Psoas muscle (tissue), 8 donors: ENCODE measurements at places on chromosomes 7 and 10. TPM values are rescaled to one million over a fixed set of nuclear protein-coding genes. Genes with fewer than 3 reads are reported as not detected.

DNA sequence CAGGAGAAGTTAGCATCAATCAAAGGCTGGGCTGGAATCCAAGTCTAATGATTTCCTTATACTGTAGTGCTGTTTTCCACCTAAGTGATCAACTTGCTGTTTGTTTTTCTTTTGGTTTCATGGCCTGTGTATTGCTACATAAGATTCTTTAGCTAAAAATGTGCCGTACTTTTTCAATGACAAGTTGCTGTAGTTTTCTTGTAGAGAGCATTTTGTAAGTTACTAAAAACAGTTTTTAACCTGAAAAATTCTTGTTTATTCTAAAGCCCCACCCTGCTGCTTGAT is 1.3 kb downstream of the HELLS start:
- no peaks in the 10 kb centered on the region for H3K36me3 ChIP-seq
- DNase-seq, result no peak
- no peak overlapping the region for H3K27ac ChIP-seq
- no peaks in the 10 kb centered on the region for H3K27me3 ChIP-seq
- H3K4me3 ChIP-seq, result no peak overlapping the region
- peaks cover 6% of the 10 kb centered on the region for H3K4me1 ChIP-seq

DNA sequence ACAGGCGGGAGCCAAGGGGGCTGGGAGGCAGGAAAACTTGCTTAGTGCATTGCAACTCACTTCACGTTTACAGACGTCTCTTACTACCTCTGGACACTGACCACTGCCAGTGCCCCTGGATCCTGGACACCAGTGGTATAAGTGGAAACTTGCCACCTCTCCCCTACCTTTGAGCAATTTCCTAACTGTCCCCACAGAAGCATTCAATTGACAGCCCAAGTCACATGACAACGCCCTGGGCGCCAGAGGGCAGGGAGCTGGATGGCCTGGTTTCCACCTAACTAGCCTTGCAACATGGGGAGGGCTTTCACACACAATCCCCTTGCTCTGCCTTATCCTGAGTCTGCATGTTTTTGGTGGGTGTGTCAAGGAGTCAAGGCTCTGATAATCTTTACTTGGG is 113.8 kb downstream of the DYNC2I1 start:
- DNase-seq, result no peak
- no peaks in the 10 kb centered on the region for H3K36me3 ChIP-seq
- H3K4me1 ChIP-seq, result no peaks in the 10 kb centered on the region
- H3K4me3 ChIP-seq, result no peak overlapping the region

DNA sequence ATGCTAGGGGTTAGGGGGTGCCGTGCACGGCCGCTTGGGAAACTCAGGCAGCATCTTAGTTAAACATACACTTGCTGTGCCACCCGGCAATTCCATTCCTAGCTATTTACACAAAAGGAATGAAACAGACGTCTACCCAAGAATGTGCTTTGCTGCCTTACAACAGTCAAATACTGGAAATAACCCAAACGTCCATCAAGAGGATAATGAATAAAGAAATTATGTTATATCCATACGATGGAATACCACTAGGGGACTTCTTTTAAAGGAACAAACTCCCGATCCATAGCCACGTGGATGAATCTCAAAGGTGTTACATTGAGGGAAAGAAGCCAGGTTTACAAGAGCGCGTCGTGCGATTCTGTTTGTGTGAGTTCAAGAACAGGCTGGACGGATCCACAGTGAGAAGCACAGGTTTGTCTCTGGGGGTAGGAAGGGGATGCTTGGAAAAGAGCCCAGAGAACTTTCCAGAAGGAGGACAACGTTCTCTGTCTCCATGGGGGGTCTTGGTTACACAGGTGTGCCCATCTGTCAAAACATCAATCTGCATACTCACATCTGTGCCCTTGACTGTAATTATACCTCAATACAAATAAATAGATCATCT is 41.8 kb downstream of the STK32C start:
- no peak overlapping the region for H3K4me3 ChIP-seq
- H3K36me3 ChIP-seq, result no peaks in the 10 kb centered on the region
- no peak for DNase-seq

Gene OPALIN
- total RNA-seq, result not detected

DNA sequence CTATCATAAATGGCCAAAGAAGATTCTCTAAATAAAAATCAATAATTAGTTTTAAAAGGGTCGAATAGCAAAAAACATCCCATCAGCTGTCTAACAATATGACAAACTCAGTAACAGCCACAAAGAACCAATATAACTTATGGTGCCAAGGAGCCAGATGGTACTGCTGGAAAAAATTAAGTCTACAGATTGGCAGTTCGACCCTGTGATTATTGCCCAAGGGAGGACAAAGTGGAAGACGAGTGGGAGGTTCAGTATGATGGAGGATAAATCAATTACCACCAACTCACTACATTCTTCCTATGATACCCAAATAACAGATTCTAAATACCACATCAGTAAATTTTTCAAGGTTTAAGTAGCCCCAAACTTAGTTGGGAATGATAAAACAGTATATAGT is 49.0 kb downstream of the SKAP2 start:
- no peak for DNase-seq
- no peaks in the 10 kb centered on the region for H3K27me3 ChIP-seq
- no peak overlapping the region for H3K4me3 ChIP-seq
- H3K4me1 ChIP-seq, result no peaks in the 10 kb centered on the region
- H3K36me3 ChIP-seq, result no peaks in the 10 kb centered on the region
- H3K27ac ChIP-seq, result no peak overlapping the region
